Jurkat, Clone E6-1 (cell line): ENCODE measurements at places on chromosomes 12 and 14.

GRCh38 chr12:25500651-25501050, 52.4 kb downstream of the LMNTD1 start:
- no peak for DNase-seq

GRCh38 chr14:23452237-23452636, 16.8 kb upstream of the MYH7 start:
- DNase-seq, result no peak

- DNase-seq, result no peak
Measured at GRCh38 chr12:120254809-120255208, 10.7 kb downstream of the PXN start.

DNA sequence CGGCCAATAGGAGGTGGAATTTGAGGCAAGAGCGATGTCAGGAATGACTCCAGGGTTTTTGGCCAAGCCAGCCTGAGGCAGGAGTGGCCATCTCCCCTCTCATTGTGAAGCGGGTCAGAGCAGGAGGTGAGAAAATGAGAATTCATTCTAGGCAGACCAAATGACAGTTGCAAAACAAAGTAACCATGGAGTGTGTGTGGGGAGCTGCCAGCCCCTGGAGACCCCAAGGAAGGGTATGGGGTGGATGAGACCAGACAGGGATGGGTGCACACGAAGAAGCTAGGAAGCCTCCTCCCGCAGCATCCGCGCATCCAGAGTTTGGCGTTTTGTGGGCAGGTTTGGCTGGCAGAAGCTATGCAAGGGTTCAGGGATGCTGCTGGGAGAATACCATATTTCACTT, 38.8 kb downstream of the FZD10 start:
- no peak for DNase-seq

DNA sequence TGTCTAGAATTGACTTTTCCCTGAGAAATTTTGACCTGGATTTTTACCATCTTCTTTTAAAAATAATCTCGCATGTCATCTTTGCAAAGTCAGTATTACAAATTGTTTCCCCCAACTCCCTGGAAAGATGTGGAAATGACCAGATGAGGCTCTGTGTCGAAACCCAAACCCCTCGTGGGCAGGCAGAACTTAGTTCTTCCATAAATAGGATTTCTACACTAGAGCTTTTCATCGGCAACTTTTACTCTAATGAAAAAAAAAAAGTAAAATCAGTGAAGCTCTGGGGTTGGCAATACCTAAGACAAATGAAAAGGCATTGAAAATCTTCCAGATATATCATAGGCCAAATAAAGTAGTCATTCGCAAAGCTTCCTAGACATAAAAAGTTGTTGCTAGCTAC, 17.0 kb downstream of the SSPN start:
- DNase-seq, result no peak

- DNase-seq, result no peak
Measured at GRCh38 chr12:6370994-6371754, 4.2 kb downstream of the SCNN1A start.

DNA sequence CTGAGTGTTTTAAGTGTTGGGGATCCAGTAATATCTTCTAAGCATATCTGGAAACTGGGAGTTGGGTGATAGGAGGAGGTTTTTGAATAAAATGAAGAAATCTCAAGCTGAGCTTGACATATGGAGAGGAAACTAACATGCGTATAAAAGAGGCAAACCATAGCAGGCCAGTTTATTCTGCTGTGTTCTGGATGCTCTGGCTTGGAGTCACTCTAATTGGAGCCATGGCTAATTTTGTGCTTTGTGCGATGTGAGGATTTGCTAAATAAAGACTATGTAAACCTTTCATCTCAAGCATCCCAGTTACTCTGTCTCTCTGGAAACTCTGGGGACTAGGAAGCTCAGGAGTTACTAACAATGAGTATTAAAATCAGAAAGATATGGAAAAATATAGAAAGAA, 66.5 kb downstream of the ATF7IP start:
- DNase-seq, result no peak

DNA sequence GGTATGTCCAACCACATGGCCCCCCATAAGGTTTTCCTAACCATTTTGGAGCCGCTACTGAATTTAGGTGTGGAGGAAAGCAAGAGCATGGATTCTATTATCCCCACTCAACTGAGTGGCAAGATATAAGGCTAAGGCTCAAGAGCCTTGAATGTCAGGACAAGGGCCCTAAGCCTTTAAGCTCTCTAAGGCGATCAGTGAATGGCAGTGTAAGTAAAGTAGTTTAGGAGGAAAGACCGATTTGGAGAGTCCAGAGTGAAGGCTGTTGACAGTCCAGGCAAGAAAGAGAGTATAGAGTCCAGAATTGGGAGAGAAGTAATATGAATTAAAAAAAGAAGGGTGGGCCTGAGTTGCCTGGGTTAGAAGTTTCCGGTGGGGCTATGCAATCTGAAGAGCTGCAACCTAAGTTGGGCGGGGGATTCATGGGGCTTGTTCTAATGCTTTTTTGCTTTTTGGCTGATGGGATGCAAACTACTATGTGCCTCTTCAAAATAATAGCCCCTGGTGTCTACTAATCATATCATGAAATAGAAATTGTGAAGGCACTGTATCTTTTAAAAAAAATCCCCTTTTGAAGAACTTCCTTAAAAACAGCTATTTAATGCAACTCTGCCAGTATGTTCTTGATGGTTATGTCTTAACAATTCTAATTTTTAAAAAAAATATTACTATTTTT, at the start of gene SPIC:
SPIC (plus strand) TSS at position 626 of the 676 bp plus-strand sequence. CDS start 1,569 bp downstream, outside the sequence.
- DNase-seq, result no peak

- DNase-seq, result no peak
Measured at GRCh38 chr14:92800012-92800411, 5.9 kb downstream of the GOLGA5 start.

GRCh38 chr14:92683041-92683440, 65.4 kb downstream of the LGMN start:
- DNase-seq, result no peak
